EL (cell line): ENCODE measurements at places on chromosomes 5 and 9.
A peak's percentile ranks its signal among the peaks of the same experiment; 100 is the strongest.

- DNase-seq = no peak
Observed at GRCh38 chr5:56055287-56055686, 60.5 kb upstream of the IL6ST start.

- DNase-seq = peak; percentile 99
Observed at GRCh38 chr5:140251527-140251973, 51.4 kb downstream of the PFDN1 start.

- no peak for DNase-seq
Observed at GRCh38 chr9:72952381-72952690, 517 bp downstream of the ALDH1A1 start.

GRCh38 chr5:176743136-176743861 lies 67.1 kb upstream of the UNC5A start:
- no peak for DNase-seq

DNA sequence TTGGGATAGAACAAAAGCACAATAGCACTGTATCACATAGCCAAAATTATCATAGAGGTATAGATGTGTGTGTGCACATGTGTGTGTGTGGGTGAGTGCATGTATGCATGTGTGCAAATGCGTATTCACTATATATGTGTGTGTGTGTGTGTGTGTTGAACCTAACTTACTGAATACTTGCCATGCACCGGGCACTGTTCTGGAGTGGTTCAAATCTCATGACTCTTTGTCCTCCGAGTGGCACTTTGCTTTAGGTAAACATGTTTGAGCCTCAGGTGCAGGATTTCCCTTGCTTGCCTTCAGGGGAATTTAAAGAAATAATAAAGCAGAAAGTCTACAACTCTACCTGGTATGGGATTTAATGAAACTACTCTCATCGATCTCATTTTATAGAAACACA lies 183.5 kb upstream of the GDNF start:
- no peak for DNase-seq

DNA sequence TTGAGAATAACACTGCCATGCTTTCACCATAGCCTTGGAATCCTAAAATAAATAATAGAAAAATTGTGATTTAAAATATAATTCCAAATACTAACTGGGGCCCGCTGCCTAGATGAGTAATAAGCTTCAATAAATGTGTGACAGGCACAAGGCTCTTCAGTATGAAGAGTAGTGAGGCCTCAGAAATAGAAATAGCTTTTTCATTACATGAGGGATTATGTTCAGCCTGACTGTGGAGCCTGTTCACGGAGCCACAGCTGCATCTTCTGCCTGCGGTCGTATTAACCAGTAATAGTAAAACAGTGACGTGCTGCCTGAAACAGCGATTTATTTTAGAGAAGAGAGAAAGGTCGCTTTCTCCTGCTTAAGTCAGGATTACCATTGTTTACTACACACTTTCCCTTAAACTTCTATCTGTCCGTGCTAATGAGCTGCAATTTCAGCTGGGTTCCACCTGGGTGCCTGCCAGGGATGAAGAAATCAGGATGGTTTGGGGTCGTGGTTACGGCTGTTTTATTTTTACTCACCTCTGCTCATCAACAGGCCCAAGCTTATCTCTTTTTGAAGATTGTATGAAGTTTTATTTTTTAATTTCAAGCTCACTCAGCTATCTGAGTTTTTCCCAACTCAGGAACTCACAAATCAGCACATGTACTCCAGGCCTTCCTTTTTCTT lies 284.9 kb upstream of the WWC1 start:
- DNase-seq = no peak

DNA sequence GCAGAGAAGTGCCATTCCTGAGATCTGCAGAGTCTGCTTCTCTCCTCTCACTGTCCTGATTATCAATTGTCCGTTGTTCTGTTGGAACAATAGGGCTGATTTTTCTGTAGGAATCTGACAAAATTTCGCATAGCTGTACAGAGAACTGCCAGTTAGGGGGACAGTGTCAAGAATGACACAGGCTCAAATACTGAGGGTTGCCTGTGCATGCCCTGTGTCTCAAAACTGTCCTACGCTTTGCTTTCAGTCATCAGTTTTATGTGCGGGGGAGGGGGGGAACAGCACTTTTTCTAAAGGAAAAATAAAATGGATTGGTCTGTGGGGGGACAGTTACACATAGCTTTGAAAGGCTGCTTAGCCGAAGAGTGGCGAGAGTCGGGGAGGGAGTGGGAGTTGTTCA lies 248.6 kb downstream of the PDZD2 start:
- DNase-seq = no peak

GRCh38 chr9:111691672-111692329 lies 30.4 kb downstream of the GNG10 start:
- peak; percentile 52 for DNase-seq

DNA sequence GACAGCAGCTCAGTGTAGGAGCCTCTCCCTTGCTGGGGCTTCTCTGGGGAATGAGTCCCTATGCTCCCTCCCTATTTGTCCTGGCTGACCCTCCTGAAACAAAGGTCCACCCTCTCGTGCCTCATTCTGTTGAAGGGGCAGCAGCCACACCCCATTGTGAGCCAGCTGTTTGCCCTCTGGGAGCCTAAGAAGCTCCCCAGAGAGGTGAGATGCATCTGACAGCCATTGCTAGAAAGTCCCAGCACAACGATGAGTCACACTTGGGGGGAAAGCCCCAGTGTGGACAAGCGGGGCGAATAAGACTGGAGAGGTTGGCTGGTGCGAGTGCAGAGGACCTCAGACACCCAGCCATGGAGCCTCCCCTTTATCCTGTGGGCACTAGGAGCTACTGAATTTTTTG lies 101.4 kb downstream of the PPARGC1B start:
- peak; percentile 73 for DNase-seq

GRCh38 chr5:164256954-164257353 lies 751.5 kb downstream of the MAT2B start:
- DNase-seq = no peak

DNA sequence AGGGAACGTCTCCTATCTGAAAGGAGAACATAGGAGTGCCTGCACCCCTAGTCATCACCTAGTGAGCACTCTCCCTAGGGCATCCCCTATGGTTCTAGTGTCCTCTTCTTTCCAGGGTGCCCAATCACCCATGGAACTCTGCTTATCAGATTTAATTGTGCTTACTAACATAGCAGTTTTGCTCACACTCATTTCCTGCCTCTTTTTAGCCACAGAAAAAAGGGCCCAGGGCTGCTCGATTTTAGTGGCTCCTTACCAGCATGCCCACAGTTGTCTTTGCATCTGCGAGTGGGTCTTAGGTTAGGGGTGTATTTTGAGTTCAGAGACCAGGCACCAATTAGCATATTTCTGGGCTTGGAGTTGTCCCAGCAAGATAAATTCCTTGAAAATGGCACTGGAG lies 1110.2 kb downstream of the TAF11L14 start:
- DNase-seq = no peak

- no peak for DNase-seq
Observed at GRCh38 chr9:87749335-87750035, 23.6 kb downstream of the CTSL start.

- no peak for DNase-seq
Observed at GRCh38 chr5:132083071-132083678, 9.6 kb downstream of the CSF2 start.

- peak; percentile 22 for DNase-seq
Observed at GRCh38 chr5:151318850-151319732, 15.5 kb upstream of the SLC36A3 start.

DNA sequence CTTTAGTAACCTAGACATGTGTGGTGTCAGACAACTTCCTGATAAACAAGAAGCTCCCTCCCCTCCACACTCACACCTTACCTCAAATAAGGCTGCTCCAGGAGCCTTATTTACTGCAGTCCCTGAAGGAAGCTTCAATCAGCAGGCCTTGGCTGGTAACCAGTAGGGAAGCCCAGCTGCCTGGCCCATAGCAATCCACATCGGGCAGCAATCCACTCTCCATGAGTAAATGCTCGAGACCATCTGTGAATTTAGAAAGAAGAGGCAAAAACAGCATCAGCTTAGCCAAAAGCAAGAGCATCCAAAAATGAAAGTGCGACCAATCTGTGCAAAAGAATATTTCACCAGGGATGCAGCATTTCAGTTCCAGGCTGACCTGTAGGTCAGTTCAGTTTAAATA lies 213.3 kb upstream of the TUSC1 start:
- no peak for DNase-seq

- no peak for DNase-seq
Observed at GRCh38 chr9:110207071-110207641, 803 bp downstream of the C9orf152 start.

DNA sequence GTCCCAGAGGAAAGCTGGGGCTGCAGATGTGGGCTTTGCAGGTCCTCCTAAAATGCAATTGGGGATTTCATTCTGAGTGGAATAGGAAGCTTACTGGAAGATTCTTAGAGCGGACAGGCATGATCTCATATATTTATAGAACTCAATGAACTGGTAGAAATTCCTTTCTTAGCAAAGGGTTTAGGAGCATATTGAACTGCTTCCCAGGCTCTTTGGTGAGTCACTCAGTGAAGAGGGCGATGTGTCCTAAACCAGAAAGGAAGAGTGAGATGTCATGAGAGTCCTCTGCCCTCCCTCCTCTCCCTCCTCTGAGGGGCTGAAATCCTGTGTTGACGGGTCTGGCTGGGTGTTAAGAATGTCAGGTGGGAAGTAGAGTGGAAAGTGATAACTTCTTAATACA lies 26.3 kb upstream of the SEMA6A start:
- DNase-seq = peak; percentile 6

DNA sequence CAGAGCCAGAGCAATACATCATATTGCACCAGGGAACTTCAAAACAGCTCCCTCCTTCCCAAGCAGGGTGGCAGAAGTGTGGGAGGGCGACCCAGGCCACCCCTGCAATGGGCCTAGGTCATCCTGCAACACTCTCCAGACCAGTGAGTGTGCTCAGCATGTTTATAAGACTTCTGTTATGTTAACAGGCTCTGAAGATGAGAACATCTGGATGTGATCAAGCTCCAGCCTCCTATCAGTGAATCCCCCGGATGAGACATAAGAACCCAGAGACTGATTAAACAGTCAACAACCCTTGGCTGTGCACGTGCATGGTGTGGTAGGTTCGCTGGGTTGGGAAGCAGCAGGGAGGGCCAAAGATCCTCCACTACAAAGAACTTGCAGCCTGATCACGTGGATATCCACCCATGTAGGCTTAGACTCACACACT lies 63.3 kb downstream of the ABCA1 start:
- peak; percentile 74 for DNase-seq

GRCh38 chr5:143605403-143606005 lies 202.0 kb upstream of the NR3C1 start:
- peak; percentile 23 for DNase-seq

DNA sequence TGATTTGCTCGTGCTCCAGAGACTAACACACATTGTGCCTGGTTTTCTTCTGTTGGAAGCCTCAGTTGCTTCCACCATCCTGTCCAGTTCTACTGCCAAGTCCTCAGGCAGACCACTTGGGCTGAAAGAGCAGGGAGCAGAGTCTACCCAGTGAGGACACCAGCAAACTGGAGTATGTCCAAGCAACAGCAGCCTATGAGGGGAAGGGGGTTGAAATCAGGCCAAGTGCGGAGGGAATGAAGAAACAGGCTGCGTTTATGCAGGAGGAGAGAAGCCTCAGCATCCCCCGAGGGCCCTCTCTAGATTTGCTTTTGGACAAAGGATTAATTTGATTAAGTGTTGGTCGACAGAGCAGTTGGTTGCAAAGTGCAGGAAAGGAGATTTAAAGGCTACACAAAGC lies 14.5 kb downstream of the DOCK2 start:
- no peak for DNase-seq

GRCh38 chr9:89780959-89781358 lies 176.1 kb downstream of the GADD45G start:
- no peak for DNase-seq

- no peak for DNase-seq
Observed at GRCh38 chr9:101055516-101055915, 27.0 kb downstream of the PLPPR1 start.

GRCh38 chr5:56326770-56327169 lies 93.6 kb upstream of the ANKRD55 start:
- no peak for DNase-seq

DNA sequence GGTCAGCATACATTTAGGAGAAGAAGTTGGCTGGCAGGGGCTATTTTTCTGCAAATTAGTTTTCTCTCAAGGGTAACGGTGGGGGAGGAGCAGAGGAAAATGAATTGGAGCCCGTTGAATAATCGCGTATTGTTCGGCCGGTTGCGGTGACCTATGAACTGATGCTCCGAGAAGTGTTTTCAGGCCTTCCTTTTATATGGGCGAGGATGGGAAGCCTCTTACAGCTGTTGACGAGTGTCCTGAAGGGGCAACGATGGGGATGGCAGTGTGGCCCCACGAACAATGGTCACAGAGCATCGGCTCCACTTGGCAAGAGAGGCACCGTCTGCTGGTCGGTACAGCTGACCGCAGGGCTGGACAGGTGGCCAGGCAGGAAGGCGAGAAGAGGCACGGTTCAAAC lies 400.7 kb downstream of the ZSWIM6 start:
- no peak for DNase-seq

DNA sequence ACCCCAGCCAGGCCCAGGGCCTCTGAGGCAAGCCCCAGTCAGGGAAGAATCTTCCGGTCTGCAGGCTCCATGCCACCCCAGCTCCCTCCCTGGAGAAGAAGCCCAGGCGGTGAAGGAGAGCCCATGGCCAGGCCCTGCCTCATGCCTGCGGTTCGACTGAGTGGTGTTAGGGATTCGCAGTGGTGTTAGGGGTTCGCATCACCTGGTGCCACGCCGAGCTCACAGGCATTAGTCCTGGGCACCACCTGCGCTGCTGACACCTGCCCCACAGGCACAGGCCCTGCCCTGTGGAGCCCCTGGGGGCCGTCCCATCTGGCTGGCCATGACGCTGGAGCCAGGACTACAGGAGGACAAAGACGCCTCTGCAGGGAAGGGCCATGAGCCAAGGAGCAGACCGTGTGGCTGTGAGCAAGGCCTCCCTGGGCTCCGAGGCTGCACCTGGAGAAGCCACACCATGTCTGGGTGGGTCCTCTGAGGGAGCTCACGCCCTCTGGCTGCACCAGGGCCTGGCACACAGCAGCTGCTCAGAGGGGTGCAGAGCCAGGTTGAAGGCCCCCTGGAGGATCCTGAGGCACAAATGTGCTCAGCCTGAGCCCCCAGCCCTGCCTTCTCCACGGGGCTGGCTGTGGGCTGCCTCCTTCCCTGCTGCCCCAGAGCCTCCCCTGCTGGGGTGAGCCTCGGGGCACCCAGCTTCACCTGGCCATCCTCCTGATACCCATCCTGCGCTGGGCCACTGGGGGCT lies 27.6 kb upstream of the RNF130 start:
- DNase-seq = no peak

DNA sequence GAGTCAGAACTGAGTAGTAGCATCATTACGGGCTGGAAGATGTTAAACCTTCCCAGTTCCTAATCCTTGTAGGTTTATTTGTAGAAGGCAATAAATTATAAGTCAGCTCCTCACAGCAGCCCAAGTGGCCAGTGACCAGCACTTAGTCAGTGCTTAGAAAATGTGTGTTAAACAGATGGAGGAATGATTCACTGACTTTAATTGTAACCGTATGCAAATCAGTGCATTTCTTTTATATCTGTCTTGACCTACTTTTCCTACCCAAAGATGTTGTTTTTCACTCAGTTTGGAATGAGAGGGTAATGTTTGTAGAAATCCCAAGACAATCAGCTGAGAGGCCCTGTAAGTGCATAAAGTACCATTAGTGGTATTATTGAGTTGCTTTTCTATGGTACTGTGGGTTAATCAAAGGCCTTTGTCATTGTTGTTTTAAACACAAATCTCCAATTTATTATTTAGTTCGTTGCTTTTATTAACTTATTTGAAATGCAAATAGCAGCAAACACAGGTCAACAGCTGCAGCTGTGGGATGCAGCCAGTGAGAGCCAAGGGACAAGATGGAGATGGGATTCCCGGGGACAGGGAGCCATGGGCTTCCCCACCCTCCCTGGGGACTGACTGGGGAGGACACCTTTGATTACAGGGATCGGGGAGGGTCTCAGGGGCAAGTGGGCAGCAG lies 49.8 kb downstream of the MAP1B start:
- DNase-seq = peak; percentile 95

GRCh38 chr9:21428235-21428634 lies 12.0 kb upstream of the IFNA1 start:
- no peak for DNase-seq
